ENCODE measurements at places on chromosomes 3 and 15. TPM values are rescaled to one million over a fixed set of nuclear protein-coding genes. Genes with fewer than 3 reads are reported as not detected.

TUSC7 gene
- not detected for total RNA-seq

UMPS gene
- 62.5 TPM for total RNA-seq

TGFBR2 gene
- total RNA-seq, result 21.6 TPM

CXCR6 gene
- total RNA-seq, result not detected

SLC2A2 gene
- total RNA-seq, result not detected

SPINK8 gene
- total RNA-seq, result not detected

MASP1 gene
- total RNA-seq, result not detected

LRRK1 gene
- 8.4 TPM for total RNA-seq

NR1I2 gene
- total RNA-seq, result not detected
